ENCODE measurements at places on chromosomes 7 and 10.

- DNase-seq: no peak
Observed at GRCh38 chr10:80608706-80609105, 71.0 kb downstream of the SH2D4B start.

DNA sequence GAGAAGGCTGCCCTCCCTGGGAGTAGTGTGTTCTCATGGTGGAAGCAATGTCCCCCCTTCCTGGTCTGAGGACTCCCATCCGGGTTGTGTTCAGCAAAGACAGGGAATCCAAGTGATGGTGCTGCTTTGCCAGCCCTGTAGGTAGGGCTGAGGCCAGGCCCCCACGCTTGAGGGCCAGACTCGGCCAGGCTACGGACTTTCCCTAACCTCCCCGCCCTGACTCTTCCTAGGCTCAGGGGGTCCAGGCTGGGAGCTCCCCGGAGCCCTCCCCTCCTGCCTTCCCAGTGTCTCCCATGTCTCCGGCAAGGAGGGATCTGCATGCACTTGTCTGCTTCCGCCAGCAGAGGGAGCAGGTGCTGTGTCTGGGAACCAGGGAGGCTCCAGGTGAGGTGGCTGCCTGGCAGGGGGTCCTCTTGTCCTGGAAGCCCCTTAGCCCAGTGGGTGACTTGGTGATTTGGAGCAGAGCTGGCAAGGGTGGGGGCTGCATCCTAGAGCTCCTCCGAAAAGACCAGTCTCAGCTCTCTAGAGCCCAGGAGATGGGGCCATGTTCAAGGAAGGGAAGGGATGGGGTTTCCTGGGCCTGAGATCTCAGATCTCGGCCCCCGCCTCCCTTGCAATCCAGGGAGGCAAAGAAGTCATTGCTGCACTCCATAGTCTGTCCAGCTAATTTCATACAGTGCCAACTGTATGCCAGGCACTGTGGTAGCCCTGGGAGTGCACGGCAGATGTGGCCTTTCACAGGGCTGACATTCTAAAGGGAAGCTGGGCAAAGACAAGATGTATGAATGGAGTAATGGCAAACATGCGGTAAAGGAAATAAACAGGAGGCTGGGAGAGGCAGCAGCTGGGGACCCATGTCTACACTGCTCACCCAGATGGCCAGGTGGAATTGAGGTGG, 20.3 kb upstream of the SFRP5 start:
- DNase-seq: peak; percentile 40

- DNase-seq: no peak
Observed at GRCh38 chr10:21355591-21356011, 169.9 kb downstream of the SKIDA1 start.

- no peak for DNase-seq
Observed at GRCh38 chr10:1394155-1394912, 338.1 kb downstream of the WDR37 start.

GRCh38 chr10:112783351-112784021, 166.6 kb upstream of the TCF7L2 start:
- no peak for DNase-seq

- no peak for DNase-seq
Observed at GRCh38 chr7:105610165-105610930, 29.1 kb upstream of the EFCAB10 start.
